ENCODE measurements at places on chromosomes 5 and 9.

DNA sequence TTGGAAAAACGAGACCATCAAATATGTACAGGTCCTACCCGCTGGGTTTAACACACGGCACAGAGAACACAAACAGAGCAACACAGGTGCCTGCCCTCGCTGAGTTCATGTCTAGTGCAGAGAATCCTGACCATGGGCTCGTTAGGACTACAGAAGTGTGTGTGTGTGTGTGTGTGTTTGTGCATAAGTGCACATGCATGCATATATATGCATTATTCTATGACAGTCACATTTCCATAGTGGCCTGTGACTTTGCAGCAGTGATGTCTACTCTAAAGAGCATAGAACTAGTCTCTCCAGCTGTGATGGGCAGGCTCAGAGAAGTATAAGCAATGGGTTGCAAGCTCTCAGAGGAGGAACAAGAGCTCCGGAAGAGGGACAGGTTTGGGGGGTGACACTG is 27.7 kb downstream of the ORM2 start:
- DNase-seq, result no peak

DNA sequence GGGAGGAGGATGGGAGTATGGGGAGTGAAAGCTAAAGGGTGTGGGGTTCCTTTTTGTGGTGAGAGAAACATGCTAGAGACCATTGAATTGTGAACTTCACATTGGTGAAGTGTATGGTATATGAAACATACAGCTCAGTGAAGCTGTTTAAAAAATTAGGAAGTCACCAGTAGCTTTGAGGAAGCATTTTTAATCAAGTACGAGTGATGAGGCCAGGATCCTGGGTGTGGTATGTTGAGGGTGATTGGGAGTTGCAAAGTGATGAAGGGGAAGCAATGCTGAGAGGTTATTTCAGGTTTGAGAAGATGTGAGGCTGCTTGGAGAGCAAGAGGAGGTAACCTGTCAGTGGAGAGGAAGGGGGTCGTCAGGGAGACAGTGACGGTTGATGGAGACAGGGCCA is 22.7 kb upstream of the CLK4 start:
- DNase-seq, result no peak

- DNase-seq, result no peak
Observed at GRCh38 chr5:179796877-179797608, 3.3 kb downstream of the LTC4S start.

DNA sequence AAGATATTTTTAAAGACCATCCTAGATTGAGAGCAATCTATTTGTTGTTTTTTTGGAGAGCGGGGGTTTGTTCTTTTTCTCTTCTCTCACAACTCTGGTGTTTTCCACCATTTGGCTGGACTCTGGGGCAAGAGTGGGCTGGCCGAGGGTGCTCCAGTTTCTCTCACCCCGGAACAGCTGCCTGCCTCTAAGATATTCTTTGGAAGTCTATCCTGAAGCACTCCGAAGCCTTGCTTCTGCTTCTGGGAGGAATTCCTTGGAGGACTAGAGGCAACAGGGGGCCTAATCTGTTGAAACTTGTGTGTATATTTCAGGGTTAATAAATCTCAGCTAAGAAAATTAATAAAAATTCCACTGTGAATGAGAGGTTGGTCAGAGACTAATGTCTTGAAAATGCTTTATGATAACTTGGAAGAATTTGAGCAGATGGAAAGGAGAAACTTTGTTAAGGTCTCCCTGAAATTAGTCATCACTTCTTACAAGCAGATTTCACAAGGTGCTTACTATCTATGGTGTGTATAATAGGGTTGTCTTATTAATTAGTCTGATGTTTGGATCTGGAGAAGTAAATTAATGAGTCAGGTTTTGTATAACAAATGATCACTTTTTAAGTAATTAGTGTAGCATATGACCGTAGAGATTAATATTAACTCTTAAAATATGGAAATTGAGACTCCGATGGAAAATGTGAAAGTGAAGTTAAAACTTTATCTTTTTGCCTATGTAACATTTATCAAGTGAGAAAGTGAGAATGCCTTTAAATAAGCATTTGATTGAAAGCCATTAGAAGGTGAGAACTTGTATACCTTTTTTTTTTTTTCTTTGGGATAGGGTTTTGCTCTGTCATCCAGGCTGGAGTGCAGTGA is 4.0 kb downstream of the MAN2A1 start:
- no peak for DNase-seq

- DNase-seq, result no peak
Observed at GRCh38 chr9:130665029-130665430, 636 bp downstream of the PRDM12 start.

- DNase-seq, result no peak
Observed at GRCh38 chr5:179588166-179588565, 35.3 kb downstream of the HNRNPH1 start.

GRCh38 chr5:66134407-66134861 is 9.7 kb upstream of the SREK1 start:
- no peak for DNase-seq

- no peak for DNase-seq
Observed at GRCh38 chr9:34276772-34277171, 52.3 kb downstream of the KIF24 start.

DNA sequence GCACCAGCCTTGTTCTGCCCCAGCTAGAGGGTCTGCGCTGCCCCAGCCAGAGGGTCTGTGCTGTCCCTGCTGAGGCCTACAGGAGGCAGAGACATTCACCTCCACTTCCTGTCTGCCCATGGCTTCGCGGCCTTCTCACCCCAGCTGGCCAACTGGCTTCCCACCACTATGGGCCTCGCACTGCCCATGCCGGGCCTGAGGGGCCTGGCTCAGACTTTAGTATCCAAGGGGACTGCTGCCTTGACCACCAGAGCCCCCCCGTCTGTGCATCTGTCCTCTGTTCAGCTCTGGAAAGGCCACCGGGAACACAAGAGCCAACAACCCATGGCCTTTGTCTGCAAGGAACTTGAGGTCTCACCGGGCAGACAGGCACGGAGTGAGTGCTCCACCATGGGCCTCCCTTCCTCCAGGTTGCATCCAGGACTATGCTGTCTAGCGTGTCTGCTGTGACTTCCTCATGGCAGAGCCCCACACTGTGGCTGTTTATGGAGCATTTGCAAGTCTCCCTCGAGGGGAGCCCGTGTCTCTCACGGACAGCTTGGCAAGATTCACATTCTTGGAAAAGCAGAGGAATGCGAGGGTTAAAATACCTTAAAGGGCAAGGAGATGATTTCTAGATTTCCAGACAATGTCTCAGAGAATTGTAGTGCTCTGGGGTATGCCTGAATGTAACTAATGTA is 1.7 kb downstream of the DCANP1 start:
- DNase-seq, result no peak

DNA sequence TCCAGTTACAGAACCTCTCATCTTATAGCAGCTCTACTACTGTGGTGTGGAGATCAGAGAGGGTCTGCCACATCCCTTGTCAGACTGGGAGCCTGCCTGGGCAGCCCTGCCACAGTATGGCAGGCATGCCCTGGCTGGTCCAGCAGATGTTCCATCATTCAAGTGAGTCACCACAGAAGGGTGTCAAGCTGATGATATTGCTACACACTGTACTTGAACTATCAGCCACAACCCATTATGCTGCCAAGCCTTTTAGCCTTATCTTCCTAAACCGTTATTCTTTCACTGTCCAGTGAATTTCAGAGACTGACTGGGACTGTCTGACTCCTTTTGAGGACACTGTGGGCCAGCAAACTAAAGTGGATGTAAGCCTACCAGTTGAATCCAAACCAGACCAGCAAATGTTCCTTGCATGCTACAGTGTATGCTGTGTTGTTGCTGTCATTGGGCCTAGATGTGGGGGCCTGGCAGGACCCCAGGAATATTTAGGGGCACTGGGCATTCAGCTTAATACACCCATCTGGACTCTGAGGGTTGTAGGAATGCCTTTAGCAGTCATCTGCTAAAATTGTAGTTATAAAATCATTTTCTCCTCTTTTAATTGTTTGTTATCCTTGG is 202.6 kb downstream of the NR3C1 start:
- peak; percentile 90 for DNase-seq

DNA sequence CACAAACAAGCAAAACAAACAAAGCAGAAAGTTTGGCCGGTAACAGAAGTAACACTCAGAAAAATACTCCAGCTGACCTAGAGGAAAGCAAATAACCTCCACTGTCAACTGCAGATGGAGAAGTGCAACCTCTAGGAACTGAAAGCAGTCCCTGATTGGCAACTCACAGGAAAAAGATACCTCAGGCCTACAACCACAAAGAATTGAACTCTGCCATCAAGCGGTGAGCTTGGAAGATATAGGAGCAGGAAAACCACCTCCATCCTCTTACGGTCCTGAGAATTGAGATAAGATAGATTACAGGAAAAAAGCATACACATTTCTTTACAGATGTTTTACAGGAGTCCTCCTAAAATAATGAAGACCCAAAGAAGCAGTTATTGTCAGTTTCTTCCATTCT is 184.5 kb downstream of the PDZD2 start:
- no peak for DNase-seq

DNA sequence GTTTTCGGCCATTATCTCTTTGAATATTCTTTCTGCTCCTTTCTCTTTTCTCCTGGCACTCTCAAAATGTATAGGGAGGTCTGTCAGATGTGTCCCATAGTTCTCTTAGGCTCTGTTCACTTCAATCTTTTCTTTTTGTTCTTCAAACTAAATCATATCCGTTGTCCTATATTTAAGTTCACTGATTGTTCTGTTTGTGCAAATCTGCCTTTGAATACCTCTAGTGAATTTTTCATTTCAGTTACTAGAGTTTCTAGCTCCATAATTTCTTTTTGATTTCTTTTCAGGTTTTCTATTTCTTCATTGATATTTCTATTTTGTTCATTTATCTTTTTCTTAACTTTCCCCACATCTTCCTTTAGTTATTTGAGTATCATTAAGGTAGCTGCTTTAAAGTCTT is 65.4 kb downstream of the CERT1 start:
- DNase-seq, result no peak

Measured in Daoy (cell line).